SJSA1 (cell line): ENCODE measurements at places on chromosomes 5 and 9.

GRCh38 chr5:37619353-37619752 lies 220.5 kb downstream of the GDNF start:
- no peak for DNase-seq

DNA sequence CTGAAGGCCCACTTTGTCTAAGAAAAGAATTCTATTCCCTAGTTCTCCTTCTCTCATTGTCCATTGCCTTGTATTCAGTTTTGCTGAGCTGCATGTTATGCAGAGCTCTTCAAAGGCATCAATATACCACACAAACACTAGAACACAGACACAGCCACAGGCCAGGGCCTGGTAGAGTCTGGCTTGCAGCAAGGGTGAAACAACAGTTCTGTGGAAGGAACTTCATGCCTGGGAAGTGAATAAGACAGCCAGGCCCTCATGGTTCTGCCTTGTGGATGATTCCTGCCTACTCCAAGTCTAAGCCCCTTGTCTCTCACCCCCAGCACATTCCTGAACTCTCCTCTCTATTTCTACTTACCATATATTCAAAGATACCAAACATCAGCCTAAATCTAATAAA lies 30.8 kb downstream of the KLHL3 start:
- no peak for DNase-seq

- no peak for DNase-seq
Observed at GRCh38 chr5:128477944-128478343, 60.1 kb downstream of the FBN2 start.

GRCh38 chr9:93231121-93231694 lies 47.3 kb downstream of the WNK2 start:
- DNase-seq = no peak

GRCh38 chr5:64836190-64836755 lies 67.5 kb downstream of the CWC27 start:
- DNase-seq = no peak

- DNase-seq = no peak
Observed at GRCh38 chr5:76326577-76327302, 76.3 kb upstream of the IQGAP2 start.

DNA sequence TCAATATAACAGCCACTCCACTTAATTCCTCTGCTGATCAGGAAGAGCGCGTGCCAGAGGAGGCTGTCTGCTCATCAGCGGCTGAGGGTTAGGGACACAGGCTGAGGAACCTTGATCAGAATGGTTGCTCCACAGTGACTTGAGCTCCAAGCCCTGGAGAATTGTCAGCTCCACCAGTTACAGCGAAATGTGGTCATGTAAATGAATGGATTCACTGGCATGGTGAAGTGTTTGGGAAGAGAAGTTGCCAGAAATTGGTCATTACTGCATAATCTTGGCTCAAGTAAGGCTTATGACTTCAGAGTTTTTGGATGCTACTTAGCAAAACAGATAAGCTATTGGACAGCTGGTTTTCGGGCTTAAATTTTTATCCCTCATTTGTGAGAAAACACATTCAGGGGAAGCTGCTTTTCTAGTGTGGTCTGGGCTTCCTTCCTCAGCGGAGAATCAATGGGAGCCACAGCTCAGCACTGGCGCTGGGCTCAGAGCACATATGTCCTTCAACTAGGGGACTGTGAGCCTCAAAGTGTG lies 65.0 kb downstream of the PRRT1B start:
- DNase-seq = no peak

- peak; percentile 10 for DNase-seq
Observed at GRCh38 chr9:36748322-36748899, 175.7 kb downstream of the MELK start.

DNA sequence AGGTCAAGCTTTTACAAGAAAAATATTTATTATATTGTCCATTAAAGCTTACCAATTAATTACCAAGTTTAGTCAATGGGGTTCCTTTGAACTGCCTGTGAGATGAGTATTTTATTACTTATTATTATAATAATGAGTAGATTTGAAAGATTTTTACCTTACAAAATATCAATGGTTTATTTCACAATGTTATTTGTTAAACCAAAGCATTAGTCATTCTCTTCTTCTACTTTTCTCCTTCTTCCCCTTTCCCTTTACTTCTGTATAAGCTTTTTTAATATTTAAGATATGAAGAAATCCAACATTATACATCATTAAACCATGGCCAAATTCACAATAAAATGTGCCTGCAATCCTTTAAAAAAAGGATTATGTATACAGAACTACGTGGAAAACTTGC lies 369.5 kb downstream of the ARL15 start:
- DNase-seq = no peak

DNA sequence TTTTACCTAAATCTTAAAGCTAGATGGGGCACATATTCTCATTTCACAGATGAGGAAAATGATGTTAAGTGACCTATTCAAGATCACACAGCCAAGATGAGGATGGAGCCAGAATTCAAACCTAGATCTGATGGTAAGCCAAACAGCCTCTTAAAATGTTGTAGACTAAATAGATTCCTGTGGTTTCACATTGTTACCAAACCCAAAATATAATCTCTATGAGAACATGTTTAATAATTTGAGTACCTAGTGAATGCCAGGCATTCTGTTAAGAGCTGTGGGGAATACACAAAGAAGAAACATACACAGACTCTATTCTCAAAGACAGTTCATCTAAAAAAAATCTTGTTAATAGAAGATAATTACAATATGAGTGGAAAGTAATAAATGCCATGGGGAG lies 25.2 kb downstream of the HOMER1 start:
- peak; percentile 46 for DNase-seq

DNA sequence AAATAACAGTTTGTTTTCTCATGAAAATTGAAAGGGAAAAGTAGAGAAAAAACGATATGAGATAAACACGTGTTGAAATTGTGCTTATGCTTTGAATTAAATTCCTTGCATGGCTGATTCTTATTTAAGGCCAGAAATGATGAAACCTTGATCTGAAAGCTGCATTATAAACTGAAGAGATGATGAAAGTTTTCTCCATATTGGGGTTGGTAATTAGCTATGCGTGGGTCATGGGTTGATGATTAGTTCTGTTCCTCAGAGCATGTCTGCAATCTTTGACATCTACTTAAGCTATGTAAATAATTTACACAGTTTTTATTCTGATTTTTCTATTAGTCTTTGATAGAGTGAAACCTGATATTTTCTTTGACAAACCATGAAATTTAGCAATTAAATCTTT lies 264.1 kb downstream of the CD180 start:
- DNase-seq = no peak

- DNase-seq = no peak
Observed at GRCh38 chr5:142925795-142926194, 155.6 kb downstream of the ARHGAP26 start.

GRCh38 chr9:72354704-72355103 lies 10.3 kb downstream of the ZFAND5 start:
- no peak for DNase-seq

DNA sequence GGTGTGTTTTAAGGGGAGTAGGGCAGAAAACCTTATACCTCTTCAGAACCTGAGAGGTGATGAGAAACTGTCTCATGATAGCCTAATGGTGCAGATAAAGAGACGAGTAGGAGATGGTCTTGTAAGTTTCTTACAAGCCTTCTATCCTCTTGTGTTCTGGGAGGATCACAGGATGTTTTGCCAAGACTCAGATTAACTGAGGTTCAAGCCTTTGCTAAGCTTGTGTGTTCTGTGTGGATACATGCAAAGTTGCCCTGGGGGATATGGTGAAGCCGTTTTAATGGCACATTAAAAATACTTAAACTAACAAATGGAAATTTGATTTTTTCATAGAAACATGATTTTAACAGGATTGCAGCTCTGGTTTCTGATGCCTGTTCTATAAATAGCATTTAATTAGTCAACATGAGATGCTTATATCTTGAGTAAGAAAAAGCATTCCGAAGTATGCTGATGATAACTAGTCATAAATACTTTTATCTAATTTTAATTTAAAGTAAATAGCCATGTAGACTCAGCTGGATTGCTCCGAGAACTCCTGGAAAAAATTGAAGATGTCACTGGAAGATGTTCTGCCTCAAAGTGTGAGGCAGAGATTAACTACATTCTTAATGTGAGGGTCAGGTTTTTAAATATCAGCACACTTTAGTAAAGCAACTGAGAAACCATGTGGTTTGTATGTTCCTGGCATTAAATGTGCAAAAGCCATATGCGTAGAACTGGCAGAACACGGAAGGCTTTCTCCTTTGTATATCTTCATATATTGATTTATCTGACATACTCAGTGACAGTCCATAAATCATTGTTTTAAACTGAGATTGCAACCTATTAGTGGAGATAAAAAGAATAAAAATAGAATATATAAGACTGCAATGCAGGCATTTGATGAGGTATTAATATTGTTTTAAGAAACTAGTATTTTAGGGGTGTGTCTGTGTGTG lies 53.7 kb downstream of the IPO11 start:
- DNase-seq = no peak

DNA sequence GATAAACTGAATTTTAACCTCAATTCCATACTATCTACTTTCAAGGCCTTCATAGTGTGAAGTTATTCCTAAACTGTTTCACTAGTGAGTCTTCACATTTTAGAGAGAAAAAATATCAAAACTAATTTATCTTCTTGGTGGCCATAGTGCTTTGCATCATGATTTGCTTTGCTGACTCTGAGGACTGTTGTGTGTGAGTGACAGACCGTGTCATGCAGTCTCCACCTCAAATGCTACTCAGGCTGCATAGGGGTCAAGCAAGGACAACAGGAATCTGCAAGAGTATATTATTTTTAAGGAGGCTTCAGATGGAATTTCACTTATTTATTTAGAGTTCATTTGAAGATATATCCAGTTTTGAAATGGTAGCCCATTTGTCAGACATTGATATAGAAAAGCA lies 34.5 kb downstream of the MACIR start:
- DNase-seq = no peak

DNA sequence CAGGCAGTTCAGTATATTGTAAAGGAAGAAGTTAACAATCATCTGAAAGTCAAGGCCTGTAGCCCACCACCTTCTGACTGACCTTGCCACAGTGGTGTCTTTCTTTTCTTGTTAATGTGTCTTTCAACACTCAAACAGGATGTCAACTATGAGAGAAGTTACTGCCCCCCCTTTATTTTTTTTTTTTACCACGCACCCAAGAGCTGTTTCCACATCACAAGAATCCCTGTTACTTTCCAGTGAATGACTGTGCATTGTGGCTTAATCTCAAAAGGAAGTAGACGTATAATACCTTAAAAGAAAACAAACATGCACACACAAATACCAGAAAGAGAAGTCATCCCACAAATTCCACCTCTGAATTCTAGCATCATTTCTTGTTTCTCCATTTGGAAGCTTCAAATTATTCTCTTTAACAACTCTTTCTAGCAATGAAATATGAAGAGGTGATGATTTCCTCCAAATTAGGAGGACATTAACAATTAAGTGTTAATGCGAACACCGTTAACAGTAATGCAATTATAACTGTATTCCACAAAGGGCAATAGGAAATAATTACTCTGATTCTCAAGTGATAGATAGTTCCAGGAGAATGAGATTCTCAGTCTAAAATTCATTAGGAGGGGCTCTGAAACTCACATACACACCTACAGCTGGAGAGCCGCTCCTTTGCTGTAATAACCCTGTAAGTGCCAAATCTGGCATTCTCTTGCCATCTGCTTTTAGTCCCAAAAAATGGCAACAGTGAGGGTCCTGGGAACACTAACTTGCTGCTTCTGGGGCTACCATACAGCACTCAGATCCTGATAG lies 201.0 kb downstream of the EFNA5 start:
- no peak for DNase-seq

- no peak for DNase-seq
Observed at GRCh38 chr5:174239718-174240117, 194.2 kb downstream of the NSG2 start.

- no peak for DNase-seq
Observed at GRCh38 chr5:98880151-98880550, 48.7 kb downstream of the CHD1 start.

DNA sequence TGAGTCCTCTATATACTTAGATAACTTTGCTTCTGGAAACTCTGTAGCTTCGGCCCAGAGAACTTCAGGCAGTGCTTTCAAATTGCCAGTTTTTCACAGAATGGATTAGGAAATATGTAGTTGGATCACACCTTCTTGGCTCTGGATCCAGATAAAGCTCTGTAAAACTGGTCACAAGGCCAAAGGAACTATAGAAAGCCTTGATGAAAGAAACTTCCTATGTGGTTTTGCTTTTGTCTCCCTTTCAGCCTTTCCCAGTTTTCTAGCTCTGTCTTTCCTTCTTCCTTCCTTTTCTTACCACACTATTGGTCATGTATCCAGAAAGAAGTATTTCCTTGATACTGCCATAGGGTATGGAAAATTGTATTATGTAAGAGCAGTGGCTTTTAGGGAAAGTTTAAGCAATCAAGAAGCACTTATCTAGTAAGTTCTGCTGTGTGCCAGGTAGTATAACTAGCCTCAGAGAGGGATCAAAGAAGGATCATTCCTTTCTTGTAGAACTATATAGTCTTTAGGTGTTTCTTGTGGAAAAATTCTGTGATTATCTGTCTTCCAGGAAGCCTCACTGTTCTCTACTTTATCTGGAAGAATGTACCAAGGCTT lies 6.3 kb downstream of the GPR21 start:
- DNase-seq = no peak

DNA sequence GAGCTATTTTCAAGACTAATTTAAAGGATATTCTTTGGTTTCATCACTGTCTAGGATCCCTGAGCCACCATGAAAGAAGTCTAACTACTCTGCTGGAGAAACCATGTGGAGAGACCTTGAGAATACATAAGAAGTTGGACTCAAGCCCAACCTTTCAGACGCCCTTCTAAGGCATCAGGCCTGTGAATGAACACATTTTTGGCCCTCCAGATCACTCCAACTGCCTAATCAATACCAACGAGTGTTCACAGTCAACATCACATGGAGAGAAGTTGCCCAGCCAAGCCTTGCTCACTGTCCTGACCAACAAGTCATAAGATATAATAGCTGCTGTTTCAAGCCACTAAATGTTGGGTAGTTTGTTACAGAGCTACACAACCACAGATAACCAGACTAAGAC lies 100.7 kb downstream of the EPB41L4A start:
- no peak for DNase-seq

GRCh38 chr9:78015241-78015640 lies 16.4 kb downstream of the GNAQ start:
- no peak for DNase-seq

GRCh38 chr5:1480217-1480616 lies 35.0 kb upstream of the SLC6A3 start:
- DNase-seq = no peak

GRCh38 chr5:8770431-8770830 lies 775.4 kb downstream of the SEMA5A start:
- no peak for DNase-seq

GRCh38 chr5:54947187-54947586 lies 38.2 kb downstream of the ESM1 start:
- DNase-seq = no peak

- no peak for DNase-seq
Observed at GRCh38 chr9:83384214-83384613, 154.0 kb downstream of the FRMD3 start.
